ENCODE measurements at places on chromosomes 16 and 17.

DNA sequence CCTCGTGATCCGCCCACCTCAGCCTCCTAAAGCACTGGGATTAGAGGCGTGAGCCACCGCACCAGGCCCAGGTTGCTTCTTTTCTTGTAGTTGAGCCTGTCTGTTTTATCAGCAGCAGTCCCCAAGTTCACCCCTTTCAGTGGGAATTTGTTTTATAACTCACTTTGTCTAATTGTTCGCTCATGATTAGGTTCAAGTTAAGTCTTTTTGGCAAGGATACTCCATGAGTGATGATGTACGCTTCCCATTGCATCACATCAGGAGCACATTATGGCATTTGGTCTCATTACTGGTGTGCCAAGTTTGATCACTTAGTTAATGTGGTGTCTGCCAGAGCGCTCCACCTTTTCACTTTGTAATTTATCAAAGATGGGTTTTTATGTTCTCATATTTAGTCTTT lies 14.4 kb upstream of the GJD3 start:
- H3K36me3 ChIP-seq: no peaks in the 10 kb centered on the region
- no peak overlapping the region for H3K4me3 ChIP-seq
- no peak for DNase-seq
- no peaks in the 10 kb centered on the region for H3K27me3 ChIP-seq
- no peaks in the 10 kb centered on the region for H3K4me1 ChIP-seq

DNA sequence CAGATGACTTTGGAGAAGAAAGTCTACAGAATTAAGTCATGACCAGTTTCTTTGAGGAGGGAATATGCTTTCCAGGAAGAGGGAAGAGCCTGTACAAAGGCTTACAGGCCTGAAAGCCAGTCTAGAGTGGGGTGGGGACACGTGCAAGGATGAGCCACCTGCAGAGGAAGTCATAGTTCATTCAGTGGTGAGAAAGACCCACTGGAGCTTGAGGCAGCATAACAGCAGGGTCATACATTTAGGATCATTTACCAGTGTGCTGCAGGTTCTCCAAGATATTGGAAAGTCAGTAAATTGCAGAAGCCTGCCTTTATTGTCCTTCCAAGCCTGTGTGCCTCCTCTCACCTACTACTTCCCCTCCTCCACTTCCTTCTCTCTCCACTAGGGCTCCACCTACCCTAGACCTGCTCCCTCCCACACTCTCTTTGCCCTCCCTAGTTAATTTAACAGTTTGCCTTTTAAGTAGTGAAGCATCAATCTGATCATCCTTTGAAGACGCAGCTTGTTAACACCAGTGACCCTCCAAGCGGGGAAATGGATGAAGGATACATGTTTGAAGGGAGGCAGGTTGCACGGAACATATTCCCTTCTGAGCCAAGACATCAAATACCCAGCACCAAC lies 40.2 kb downstream of the CDRT15 start:
- DNase-seq: no peak
- no peak overlapping the region for H3K27ac ChIP-seq
- H3K4me3 ChIP-seq: no peak overlapping the region
- H3K36me3 ChIP-seq: no peaks in the 10 kb centered on the region
- peaks cover 8% of the 10 kb centered on the region for H3K4me1 ChIP-seq

- peak overlapping the region; percentile 24 for H3K4me3 ChIP-seq
- peaks cover 6% of the 10 kb centered on the region for H3K36me3 ChIP-seq
- no peak for DNase-seq
- H3K27ac ChIP-seq: no peak overlapping the region
Observed at GRCh38 chr16:2091547-2092255, 43.9 kb downstream of the TSC2 start.

DNA sequence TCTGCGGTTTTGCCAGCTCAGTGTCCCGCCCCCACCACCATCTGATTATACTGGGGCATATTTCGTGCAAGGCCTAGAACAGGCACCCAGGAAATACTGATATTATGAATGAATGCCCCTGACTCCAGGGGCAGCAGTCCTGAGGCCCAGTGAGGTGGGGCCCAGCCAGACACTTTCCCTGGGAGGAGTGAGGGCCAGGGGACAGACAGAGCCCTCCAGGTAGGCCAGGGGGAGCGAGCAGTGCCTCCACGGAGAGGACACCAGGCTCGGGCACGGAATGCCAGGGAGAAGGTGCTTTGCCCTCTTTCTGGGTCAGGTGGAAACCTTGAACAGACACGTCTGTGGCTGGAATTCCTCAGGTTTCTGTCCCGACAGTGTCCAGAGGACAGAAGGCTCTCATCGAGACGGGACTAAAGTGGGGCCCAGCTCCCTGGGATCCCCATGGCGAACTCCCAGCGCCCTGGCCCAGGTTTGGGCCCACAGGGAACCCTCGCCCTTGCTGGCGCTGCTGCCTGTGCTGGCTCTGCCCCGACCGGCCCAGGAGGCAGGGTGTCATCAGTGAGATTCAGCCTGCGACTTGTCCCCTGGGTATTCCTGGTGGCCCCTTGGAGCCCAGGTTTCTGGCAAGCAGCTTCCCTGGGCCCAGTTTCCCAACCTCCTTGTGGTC lies 4.3 kb downstream of the KATNB1 start:
- DNase-seq: no peak
- H3K27ac ChIP-seq: no peak overlapping the region
- peaks cover 13% of the 10 kb centered on the region for H3K4me1 ChIP-seq

- no peak overlapping the region for H3K4me3 ChIP-seq
- H3K27me3 ChIP-seq: no peaks in the 10 kb centered on the region
- DNase-seq: no peak
Observed at GRCh38 chr16:47581114-47581513, 120.0 kb downstream of the PHKB start.

GRCh38 chr17:62653826-62654761 lies 26.6 kb downstream of the MRC2 start:
- H3K27me3 ChIP-seq: no peaks in the 10 kb centered on the region
- H3K4me3 ChIP-seq: no peak overlapping the region

DNA sequence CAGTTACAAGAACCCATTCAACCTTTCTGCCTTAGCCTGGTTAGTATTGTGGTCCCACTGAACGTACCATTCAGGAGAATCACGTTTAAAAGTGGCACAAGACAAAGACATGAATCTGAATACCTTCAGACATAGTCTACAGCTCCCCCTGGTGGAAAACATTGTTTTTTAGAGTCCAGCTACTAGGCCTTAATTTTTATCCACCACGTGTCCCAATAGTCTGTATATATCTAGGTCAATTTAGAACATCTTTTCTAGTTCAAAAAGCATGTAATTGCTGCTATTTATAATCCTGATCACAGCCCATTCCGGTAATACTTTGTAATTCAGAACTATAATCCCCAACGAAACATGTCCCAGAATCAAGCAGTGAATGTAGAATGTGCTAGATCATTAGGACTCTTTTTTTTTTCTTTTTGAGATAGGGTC lies 13.7 kb upstream of the GUCY2D start:
- peaks cover 6% of the 10 kb centered on the region for H3K27me3 ChIP-seq
- H3K4me3 ChIP-seq: no peak overlapping the region
- DNase-seq: peak; percentile 79
- no peak overlapping the region for H3K27ac ChIP-seq
- no peaks in the 10 kb centered on the region for H3K36me3 ChIP-seq

GRCh38 chr17:7443499-7444485 lies 1.1 kb upstream of the CHRNB1 start:
- peaks cover 20% of the 10 kb centered on the region for H3K4me1 ChIP-seq
- no peak overlapping the region for H3K27ac ChIP-seq
- peak; percentile 14 for DNase-seq

GRCh38 chr16:57299719-57300386 lies 15.4 kb upstream of the PLLP start:
- no peaks in the 10 kb centered on the region for H3K36me3 ChIP-seq
- H3K27me3 ChIP-seq: no peaks in the 10 kb centered on the region
- peak overlapping the region; percentile 35 for H3K27ac ChIP-seq
- peak; percentile 95 for DNase-seq
- H3K4me3 ChIP-seq: peak overlapping the region; percentile 23
- peaks cover 17% of the 10 kb centered on the region for H3K4me1 ChIP-seq

GRCh38 chr16:68231384-68232136 lies 4.4 kb downstream of the ESRP2 start:
- peaks cover 6% of the 10 kb centered on the region for H3K4me1 ChIP-seq
- no peaks in the 10 kb centered on the region for H3K27me3 ChIP-seq
- no peak overlapping the region for H3K4me3 ChIP-seq
- no peaks in the 10 kb centered on the region for H3K36me3 ChIP-seq
- no peak for DNase-seq
- H3K27ac ChIP-seq: no peak overlapping the region

DNA sequence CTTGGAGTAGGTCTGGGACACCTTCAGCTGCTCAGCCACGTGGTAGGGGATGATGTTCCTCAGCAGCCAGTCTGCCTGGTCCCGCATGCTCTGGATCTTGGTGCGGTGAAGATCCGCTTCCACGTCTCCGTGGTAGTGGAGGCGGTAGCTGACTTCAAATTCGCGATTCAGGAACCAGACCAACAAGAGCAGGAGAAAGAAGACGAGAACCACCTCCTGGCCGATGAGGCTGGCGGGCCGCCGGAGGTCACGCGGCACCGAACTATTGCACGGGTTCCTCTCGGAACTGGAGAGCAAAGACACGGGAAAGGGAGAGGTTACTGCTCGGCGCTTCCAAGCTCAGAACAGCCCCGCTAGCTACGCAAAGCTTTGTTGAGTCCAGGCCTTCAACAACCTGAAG lies 86.2 kb upstream of the CREBBP start:
- H3K4me3 ChIP-seq: no peak overlapping the region
- no peak overlapping the region for H3K27ac ChIP-seq
- H3K36me3 ChIP-seq: no peaks in the 10 kb centered on the region
- no peaks in the 10 kb centered on the region for H3K27me3 ChIP-seq

DNA sequence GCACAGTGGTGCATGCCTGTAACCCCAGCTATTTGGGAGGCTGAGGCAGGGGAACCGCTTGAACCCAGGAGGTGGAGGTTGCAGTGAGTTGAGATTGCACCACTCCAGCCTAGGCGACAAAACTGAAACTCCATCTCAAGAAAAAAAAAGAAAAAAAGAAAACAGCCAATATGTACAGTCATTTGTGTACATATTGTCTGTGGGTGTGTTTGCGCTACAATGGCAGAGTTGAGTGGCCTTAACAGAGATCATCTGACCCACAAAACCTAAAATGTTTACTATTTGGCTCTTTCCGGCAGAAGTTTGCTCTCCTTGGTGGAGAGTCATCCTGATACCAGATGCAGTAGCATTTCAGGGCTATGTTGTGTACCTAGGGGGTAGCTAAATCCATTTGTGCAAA lies 57.9 kb downstream of the ARSG start:
- H3K27me3 ChIP-seq: no peaks in the 10 kb centered on the region
- no peaks in the 10 kb centered on the region for H3K36me3 ChIP-seq
- no peak overlapping the region for H3K4me3 ChIP-seq
- H3K27ac ChIP-seq: no peak overlapping the region
- H3K4me1 ChIP-seq: peaks cover 3% of the 10 kb centered on the region

DNA sequence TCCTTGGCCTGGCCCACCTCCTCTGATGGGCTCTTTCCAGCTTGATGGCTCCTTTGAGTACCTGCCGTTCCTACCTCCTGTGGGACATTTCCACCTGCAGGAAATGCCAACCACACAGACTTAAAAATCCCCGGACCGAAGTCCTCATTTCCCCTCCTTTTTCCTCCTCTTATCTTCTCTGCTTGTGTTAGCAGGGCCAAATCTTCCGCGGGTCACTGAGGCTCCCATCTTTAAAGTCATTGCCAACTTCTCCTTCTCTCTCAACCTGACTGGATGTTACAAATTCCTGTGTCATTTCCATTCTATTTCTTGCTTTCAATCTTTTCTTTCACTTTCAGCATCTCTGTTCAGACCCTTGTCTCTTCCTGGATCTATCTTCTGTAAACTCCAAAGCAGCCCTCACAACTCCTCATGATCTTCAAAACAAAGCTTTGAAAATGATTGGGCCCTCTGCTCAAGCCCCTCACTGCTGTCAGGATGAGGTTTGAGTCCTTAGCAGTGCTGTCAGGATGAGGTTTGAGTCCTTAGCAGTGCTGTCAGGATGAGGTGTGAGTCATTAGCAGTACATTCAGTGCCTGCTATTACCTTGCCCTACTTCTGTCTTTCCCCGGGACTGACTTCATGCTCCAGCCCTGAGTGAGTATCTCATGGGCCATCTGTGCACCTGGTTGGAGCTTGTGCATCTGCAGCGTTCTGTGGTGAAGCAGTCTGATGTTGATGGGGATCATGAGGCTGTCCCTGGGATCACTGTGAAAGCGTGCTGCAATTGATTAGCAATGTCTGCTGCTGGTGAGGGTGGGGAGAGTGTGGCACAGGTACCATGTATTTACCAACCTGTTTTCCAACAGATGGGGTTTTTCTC lies 100.1 kb downstream of the IRF8 start:
- no peaks in the 10 kb centered on the region for H3K36me3 ChIP-seq
- H3K4me3 ChIP-seq: no peak overlapping the region
- H3K27ac ChIP-seq: no peak overlapping the region
- H3K4me1 ChIP-seq: no peaks in the 10 kb centered on the region
- DNase-seq: no peak

- H3K27ac ChIP-seq: peak overlapping the region; percentile 25
- H3K36me3 ChIP-seq: no peaks in the 10 kb centered on the region
- peaks cover 27% of the 10 kb centered on the region for H3K4me1 ChIP-seq
- DNase-seq: peak; percentile 64
Observed at GRCh38 chr17:81419319-81419885, 24.1 kb downstream of the BAHCC1 start.

DNA sequence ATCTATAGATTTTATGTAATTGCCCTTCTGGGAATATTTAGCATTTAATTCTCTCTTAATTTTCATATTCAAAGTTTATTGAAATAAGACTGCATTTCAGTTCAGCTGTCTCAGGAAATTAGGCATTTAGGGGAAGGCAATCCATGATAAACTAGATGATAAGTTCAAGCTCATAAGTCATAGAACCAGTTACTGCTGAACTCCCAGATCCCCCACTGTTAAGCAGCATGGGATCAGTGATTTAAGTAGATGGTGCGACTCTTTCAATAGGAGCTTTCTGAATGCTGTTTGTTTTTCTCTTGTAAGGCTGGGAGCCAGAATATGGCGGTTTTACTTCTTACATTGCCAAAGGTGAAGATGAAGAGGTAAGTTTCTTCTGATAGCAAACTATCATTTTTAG lies 23.8 kb downstream of the OGFOD1 start:
- peaks cover 39% of the 10 kb centered on the region for H3K36me3 ChIP-seq
- H3K27ac ChIP-seq: no peak overlapping the region
- no peaks in the 10 kb centered on the region for H3K27me3 ChIP-seq
- H3K4me3 ChIP-seq: no peak overlapping the region

DNA sequence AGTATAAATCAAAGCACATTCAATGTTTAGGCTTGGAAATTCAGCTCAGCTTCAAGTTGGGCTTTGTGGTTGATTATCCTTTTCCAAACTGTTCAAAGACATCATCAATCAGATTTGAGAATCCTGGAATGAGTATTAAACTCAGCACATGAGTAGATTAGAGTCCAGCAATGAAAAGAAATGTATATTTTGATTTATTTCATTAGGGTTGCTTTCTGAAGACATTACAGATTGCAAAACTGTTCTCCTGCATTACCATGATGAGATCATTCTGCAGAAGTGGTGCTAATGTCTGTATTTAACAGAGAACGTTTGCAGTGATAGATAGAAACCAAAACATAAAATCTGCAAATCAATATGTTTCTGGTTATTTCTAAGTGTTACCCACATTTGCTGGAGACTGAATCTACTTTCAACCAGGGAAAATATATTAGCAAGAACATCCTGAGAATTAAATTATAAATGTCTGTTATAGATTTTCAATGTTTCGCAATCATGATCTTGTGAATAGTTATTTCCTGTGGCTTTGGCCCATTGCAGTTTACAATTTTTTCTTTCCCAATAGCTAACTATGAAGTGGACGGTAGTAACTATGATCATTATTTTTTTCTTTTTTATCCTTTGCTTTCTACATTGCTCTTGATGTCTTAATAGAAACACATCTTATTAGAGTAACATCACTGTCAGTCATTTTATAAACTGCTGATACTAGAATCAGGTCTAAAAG lies 1125.7 kb upstream of the GOT2 start:
- H3K36me3 ChIP-seq: no peaks in the 10 kb centered on the region
- no peak overlapping the region for H3K27ac ChIP-seq
- H3K4me1 ChIP-seq: no peaks in the 10 kb centered on the region
